ENCODE measurements at places on chromosomes 11 and 22.

DNA sequence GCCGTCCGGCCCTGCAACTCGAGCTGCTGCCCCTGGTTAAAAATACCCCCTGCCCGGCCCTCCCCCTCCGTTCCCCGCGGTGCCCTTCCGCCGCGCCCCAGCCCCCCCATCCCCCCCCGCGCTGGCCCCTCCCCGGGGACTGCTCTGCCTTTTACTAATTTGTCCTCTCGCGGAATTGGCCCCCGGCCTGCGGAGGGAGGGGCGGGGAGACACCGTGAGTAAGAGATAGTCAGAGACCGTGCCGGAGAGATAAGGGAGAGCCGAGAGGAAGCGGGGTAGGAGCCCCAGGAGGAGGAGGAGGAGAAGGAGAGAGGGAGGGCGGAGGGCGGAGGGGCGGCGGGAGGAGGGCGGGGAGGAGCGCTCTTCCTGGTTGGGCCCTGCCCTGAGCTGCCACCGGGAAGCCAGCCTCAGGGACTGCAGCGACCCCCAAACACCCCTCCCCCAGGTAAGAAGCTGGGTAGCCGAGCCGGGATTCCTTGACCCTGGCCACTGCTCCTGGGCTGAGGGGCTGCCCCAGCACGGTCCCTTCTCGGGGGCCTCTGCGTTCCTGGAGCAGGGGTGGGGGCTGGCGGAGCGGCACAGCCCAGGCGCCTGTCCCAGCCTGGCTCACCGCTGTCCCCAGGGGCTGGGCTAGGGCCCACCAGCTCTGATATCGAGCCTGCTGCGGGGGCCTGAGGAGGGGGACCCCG lies at the start of gene CAPN1:
Gene CAPN1 (plus strand): TSS at position 360 of the 689 bp plus-strand sequence. CDS start 774 bp downstream, outside the sequence.
- peak; percentile 75 for DNase-seq

DNA sequence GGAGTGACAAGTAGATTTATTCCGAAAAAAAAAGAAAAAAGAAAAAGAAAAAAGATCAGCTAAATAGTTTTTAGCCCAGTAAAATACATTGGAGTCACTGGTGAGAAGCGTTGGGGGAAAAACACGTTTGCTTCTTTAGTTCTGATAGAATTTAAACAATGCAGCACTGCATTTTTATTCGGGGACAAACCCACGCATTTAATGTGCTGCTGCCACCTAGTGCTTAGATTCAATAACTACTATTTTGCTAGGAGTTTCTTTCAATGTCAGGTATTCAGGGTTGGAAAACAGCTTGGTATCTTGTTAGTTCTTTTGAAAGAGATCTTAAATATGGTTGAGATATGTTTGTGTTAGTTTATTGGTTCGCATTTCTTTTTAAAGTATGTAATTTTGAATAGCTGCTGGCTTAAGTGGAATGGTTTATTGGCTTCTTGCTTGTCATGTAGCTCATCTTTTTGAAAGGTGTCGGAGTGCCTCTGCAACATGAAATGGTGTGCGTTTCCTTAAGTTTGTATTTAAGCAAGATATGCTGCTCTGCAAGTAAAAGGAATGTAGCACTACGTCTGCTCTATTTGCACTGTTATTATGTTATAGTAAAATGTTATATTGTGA lies 41.9 kb downstream of the SVIP start:
- DNase-seq, result peak; percentile 67

- peak; percentile 67 for DNase-seq
Measured at GRCh38 chr11:128501632-128502549, 85.5 kb downstream of the ETS1 start.

- DNase-seq, result no peak
Measured at GRCh38 chr11:100612766-100613165, 74.3 kb upstream of the ARHGAP42 start.

DNA sequence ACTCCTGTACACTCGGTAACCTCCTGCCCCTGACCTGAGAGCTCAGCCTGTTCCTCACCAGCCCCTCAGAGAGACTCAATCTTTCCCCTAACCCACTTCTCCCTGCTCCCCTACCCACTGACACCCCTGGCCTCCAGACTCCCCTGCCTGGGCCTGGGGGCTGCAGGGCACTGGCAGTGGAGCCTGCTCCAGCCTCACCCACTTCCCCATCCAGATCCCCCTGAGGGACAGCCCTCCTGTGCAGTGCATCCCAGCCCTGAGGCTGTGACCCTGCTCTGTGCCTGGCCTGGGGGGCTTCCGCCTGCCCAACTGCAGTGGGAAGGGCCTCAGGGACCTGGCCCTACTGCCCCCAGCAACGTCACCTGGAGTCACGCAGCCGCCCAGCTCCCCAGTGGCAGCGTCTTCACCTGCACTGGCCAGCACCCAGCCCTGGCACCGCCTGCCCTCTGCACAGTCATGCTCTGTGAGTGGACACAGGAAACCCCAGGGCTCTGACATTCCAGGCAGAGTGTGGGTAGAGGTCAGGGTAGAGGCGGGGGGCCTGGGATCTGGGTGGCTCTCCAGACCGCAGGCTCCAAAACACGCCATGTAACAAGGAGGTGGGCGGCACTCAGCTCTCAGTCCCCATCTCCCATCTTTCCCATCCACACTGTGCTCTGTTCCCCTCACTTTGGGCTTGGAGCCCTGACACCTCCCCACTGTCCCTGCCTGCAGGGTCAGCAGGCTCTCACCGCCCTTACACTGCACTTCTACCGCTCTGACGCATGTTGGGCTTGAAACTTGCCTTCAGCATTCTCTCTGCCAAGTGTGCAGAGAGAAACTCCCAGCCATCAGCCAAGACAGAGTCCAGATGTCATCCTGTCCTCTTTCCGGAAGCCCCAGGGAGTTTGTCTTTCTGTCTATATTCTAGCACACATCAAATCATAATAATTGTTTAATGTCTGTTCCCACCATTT lies 5.1 kb downstream of the VSIG10L2 start:
- DNase-seq, result peak; percentile 9

DNA sequence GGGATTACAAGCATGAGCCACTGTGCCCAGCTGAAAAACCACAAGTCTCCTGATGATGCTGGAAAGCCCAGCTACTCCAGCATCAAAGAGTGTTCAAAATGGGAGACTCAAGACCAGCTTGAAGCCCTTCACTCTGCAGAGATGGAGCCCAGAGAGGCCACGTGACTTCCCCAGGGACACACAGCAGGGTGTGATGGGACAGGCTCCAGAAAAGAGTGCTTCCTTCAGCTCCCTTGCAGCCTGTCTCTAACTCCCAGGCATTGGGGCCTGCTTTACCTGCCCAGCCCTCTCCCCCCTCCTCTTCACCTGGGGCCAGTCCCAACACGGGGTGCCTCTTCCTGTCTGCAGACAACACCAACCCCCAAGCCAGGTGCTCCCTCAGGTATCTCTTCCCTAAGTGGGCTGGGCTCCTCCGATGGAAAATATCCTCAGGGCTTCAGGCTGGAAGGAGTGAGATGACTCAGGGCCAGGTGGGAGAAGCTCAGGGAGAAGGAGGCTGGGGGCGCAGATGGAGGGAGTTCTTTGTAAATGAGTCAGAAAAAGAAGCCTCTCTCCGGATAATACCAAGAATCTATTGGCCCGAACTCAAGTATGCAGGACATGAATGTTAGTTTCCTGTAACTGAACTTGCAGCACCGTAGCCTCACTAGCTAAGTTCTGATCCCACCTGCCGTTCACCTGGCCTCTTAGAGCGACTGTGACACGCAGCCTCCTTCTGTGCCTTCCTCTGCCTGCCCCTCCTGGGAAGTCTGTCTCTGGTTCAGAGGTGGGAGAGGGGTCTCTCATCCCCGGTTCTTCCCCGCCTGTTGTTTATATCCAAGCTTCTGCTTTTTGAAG lies 326.6 kb downstream of the MN1 start:
- DNase-seq, result peak; percentile 97

DNA sequence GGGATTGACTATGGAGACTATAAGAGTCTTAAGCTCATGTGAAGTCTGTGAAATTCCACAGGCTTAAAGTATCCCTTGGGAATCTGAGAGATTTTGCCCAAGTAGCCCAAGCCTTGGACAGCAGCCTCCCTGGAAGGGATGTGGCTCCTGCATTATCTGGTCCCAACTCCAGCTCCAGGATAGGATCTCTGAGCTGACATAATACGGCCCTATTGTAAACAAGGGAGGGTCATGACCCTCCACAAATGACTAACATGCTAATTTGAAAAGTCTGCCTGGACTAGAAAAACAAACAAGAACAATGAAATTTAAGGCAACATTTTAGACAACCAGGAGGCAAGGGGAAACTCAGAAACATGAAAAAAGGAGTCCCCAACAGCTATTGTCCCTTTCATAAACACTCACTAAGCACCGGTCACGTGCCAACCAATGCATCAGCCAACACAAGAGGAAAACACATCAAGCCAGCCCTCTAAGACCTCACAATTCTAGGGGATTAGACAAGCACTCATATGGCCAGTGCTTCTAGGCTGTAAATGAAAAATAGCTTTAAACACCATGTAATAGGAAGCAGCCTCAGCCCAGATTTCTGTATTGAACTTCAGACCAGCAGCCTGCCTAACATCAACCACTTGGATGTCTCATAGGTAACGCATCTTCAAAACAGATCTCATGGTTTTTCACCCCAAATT lies 101.2 kb upstream of the TIMP3 start:
- DNase-seq, result no peak

GRCh38 chr11:41494716-41495115 lies 35.3 kb upstream of the LRRC4C start:
- DNase-seq, result no peak

DNA sequence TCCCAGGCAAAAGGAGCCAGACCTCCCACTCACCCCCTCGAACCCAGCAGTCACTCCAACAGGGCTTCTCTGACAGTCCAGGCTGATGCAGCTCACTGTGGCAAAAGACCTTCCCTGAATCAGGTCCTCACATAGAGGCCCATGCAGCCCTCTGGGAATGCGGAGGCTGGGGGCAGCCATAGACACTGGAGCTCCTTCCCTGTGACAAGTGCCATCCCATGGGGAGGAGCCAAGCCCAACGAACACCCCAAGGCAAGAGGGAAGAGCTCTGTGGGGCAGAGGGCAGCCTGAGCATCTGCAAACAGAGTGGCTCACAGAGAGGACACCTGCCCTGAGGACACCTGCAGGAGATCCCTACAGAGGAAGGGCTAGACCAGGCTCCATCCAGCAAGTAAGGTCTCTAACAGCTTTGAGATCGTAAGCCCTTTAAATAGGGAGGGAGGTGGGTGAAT lies at the start of gene LINC01488:
Gene LINC01488 (plus strand): TSS at position 271 of the 452 bp plus-strand sequence.
- DNase-seq, result no peak

DNA sequence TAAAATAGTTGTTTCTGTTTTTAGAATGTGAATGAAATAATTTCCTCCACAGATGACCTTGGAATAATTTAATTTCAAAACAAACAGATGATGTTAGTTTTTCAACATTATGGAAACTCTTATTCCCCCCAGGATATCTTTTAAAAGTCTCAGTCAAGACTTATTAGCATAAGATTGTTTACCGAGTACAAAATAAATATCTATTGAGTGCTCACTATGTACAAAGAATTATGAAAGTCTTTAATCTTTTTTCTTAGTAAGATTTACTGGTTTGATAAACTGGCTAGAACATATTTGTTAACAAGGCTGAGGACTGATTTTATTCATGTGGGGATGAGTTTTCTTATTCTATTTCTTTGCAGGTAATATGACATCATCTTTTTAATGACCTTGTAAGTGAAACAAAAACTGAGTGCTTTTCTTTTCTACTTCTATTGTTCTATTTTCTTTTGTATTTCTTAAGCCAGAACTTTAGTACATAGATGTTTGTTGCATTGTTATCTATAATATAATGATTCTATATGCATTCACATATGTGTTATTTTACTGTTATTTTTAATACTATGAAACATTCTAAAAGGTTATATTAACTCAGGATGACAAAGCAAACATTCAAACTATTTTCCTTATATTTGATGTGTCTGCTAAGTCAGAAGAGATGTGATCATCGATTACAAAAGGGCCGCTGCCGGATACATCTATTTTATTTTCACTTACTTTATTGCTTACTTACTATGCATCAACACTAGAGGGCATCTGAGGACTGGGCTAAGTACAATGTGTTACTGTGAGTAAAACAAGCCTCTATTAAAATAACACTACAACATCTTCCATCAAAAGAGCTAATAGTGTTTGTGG lies 111.0 kb upstream of the ARHGAP42 start:
- DNase-seq, result peak; percentile 84

DNA sequence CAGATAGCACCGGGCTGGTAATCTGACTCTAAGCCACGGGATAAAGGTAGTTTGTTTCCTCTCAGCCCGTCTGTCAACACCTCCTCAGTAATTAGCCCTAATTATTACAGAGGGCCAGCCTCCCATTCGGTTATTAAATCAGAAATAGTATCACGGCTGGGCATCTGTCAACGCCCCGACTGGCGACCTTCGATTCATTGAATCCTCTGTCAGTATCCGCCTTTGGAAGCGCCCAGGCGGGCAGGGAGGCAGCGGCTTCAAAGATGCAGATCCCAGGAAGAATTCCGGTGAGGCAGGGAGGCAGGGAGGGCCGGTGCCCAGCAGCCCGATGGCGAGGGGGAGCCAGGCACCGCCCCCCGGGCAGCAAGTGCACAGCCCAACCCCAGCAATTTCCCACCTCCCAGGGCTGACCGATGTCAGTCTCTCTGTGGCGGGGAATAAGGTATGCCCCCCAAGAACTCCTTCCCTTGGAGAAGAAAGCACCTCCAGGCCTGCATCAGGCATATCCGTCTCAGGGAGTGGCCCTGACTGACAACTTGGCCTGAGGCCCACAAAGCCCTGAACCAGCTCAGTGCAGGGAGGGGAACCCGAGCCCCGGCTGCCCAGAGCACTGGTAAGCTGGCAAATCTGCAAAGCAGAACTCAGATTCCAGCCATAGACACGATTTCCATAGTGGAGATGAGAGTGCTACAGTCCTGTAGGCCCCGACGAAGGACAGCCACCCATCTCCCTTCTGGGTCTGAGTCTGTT lies 11.4 kb downstream of the GNB1L start:
- DNase-seq, result no peak

- no peak for DNase-seq
Measured at GRCh38 chr11:10896493-10896892, 38.6 kb upstream of the ZBED5 start.

- DNase-seq, result no peak
Measured at GRCh38 chr22:35454416-35455054, 54.6 kb downstream of the MCM5 start.

DNA sequence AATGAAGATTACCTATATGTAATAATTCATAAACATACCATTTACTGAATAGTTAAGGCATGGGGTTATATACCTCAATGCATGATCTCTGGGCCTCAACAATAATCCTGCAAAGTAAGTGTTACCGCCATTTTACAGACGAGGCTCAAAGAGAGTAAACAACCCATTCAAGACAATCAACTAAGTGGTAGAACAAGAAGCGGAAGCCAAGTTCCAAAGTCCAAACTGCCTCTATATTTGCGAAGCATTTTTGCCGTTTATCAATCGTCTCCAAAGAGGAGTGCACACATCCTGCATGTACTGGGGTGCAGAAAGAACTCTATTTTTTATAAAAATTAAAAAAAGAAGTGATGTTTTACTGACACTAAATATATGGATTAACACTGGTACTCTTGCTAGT lies 27.5 kb upstream of the P4HA3 start:
- DNase-seq, result no peak

- peak; percentile 76 for DNase-seq
Measured at GRCh38 chr11:111585371-111585770, 16.9 kb upstream of the SIK2 start.

All from choroid plexus epithelial cell (primary cell).